ENCODE measurements at places on chromosomes 7 and 10. TPM values are rescaled to one million over a fixed set of nuclear protein-coding genes. Genes with fewer than 3 reads are reported as not detected.

The C10orf105 gene
- not detected for total RNA-seq

The ITIH5 gene
- 0.09 TPM for total RNA-seq

The GRM8 gene
- total RNA-seq, result not detected

The KIAA1217 gene
- total RNA-seq, result 1.9 TPM

The ANKRD61 gene
- 0.22 TPM for total RNA-seq

The PRSS2 gene
- total RNA-seq, result not detected

The MOGAT3 gene
- total RNA-seq, result not detected

The MPP7 gene
- total RNA-seq, result not detected

The NOC3L gene
- 13.1 TPM for total RNA-seq

The ARPC1B gene
- 306 TPM for total RNA-seq

The KCNIP2 gene
- total RNA-seq, result 0.98 TPM

The SLC26A3 gene
- total RNA-seq, result not detected

The HEPACAM2 gene
- not detected for total RNA-seq

The COL13A1 gene
- total RNA-seq, result 0.40 TPM

The GRID2IP gene
- total RNA-seq, result not detected

The TFEC gene
- total RNA-seq, result not detected

The DOCK1 gene
- 25.8 TPM for total RNA-seq

The PCGF6 gene
- total RNA-seq, result 8.0 TPM

The ERVW-1 gene
- not detected for total RNA-seq

The CACNB2 gene
- total RNA-seq, result not detected

The HABP2 gene
- 0.12 TPM for total RNA-seq

The ELAPOR2 gene
- not detected for total RNA-seq

The ADRB1 gene
- total RNA-seq, result 1.2 TPM

The SPDYE16 gene
- total RNA-seq, result not detected

The ZNF853 gene
- 1.9 TPM for total RNA-seq

The RBP3 gene
- not detected for total RNA-seq

The GATA3 gene
- total RNA-seq, result 3.8 TPM

The PLCE1 gene
- total RNA-seq, result 7.8 TPM

The IFIT3 gene
- total RNA-seq, result 5.0 TPM

The ERCC6 gene
- total RNA-seq, result 6.9 TPM

The PON3 gene
- total RNA-seq, result 45.3 TPM

The GLUD1 gene
- 97.6 TPM for total RNA-seq

The ZNF365 gene
- 0.93 TPM for total RNA-seq

The UNC5B gene
- total RNA-seq, result 1.7 TPM

The NUDT13 gene
- total RNA-seq, result 4.2 TPM

The FBXL13 gene
- total RNA-seq, result 0.83 TPM

The H2BK1 gene
- not detected for total RNA-seq

The HTR5A gene
- not detected for total RNA-seq

The OIT3 gene
- 0.16 TPM for total RNA-seq

The MAGI2 gene
- total RNA-seq, result 0.40 TPM

The PLOD3 gene
- 89.3 TPM for total RNA-seq

The SVOPL gene
- not detected for total RNA-seq

The PNLIPRP2 gene
- total RNA-seq, result not detected

The GHRHR gene
- total RNA-seq, result not detected

The HACD1 gene
- total RNA-seq, result 46.9 TPM

The PDE6C gene
- not detected for total RNA-seq

The PPP1R3C gene
- total RNA-seq, result 21.0 TPM

The PLEKHS1 gene
- not detected for total RNA-seq

The MMD2 gene
- not detected for total RNA-seq

The RAPGEF5 gene
- total RNA-seq, result 0.18 TPM

The CDC123 gene
- total RNA-seq, result 124 TPM

The HOXA9 gene
- 0.32 TPM for total RNA-seq

The SEMA3A gene
- total RNA-seq, result 3.7 TPM

The CYP3A5 gene
- 1.9 TPM for total RNA-seq

The LRGUK gene
- total RNA-seq, result 0.29 TPM

Measured in A549 treated with ZK216348 at 1 μM for 4 hours (cell line).